ENCODE measurements at places on chromosomes 11 and 22.

DNA sequence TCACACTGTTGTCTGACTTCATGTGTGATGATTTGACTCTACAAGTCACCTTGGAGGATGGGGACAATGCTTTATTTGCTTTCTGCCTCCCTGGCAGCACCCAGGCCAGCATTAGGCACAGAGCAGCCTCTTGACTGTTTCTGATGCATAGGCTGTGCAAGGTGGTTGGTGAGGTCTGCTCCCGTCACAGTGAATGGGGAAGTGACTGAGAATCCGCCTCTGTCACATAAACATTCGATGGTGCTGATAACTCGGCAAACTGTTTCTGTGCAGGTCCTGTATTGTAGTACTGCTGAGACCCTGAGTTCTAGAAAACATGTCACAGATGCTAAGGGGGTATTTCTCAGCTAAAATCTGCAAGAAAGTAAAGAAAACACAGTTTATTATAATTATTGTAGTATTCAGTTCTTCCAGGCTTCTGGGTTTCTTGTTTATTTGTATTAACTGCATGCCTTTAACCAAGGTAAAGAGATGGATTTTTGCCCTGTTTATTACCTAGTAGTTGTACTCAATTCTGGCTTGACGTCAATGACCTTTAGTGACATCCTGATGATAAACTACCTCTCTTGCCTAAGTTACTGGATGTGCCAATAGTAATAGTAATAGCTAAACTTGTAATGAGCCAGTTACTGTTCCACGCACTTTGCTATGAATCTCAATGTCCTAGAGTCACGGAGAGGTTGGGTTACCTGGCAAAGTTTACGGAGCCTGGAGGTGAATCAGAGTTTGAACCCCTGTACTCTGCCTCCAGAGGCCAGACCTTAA is 24.8 kb upstream of the RCN1 start:
- H3K36me3 ChIP-seq: no peaks in the 10 kb centered on the region
- no peaks in the 10 kb centered on the region for H3K27me3 ChIP-seq
- no peak for DNase-seq

DNA sequence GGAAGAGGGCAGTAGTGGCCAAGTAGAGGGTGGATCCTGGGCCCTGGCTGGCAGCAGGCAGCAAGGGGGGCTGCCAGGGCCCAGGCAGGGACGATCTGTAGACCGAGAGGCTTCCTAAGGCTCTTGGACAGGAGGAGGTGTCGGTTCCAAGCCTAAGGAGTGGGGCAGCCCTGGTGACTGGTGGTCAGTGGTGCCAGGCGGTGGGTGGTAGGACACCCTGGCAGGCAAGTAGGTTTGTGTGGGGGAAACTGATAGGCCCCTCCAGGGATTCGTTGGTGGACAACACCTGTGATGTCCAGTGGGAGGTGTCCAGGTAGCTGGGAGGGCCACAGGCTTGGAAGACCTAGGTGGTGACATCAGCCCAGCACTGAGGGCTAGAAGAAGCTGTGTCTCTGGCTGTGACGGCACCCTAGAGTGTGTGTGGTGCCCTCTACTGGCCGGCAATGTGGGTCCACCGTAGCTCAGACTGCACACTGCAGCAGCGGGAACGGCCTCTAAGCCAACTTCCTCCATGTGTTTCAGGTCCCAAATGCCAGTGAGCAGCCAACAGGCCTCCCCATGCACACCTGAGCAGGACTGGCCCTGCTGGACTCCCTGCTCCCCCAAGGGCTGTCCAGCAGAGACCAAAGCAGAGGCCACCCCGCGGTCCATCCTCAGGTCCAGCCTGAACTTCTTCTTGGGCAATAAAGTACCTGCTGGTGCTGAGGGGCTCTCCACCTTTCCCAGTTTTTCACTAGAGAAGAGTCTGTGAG is 9.4 kb upstream of the SAMM50 start:
- H3K4me3 ChIP-seq: no peak overlapping the region
- no peaks in the 10 kb centered on the region for H3K27me3 ChIP-seq

DNA sequence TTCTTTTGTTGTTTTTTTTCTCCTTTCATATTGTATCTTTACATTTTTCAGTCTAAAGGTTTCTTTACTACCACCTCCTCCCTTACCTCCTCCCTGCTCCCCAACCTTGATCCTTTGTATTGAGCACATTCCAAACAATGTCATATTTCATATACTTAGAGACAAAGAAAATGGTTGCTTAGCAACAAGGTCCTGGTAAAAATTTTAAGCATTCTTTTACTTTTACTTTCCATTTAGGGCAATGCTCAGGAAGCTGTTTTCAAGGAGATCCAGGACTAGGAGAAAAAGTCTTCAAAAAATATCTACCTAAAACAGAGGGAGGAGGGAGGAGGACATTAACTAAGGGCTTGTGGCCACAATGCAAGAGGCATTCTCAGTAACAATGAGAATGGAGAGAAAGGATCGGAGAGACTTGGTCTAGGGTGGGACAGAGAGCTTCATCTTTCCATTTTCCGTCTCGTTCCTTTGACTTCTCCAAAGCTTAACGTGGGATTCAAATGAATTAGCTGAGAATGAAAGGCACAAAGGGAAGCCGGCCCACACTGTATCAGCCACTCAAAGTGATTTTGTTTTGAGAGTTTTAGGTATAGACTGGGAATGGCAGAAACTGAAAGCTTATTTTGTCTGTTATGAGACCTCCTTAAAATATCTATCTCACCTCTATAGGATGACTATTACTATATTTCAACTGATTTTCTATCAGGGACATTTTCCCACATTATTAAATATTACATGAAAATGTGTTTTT is 455.7 kb downstream of the RAB38 start:
- H3K4me1 ChIP-seq: no peaks in the 10 kb centered on the region
- H3K4me3 ChIP-seq: 0 out of 2 replicates have a peak overlapping the region, but pooled peaks have one; percentile 20
- H3K36me3 ChIP-seq: no peaks in the 10 kb centered on the region
- peaks cover 12% of the 10 kb centered on the region for H3K27me3 ChIP-seq
- no peak overlapping the region for H3K27ac ChIP-seq
- DNase-seq: peak; percentile 14

GRCh38 chr11:134932761-134933160 is 520.7 kb upstream of the B3GAT1 start:
- DNase-seq: no peak
- no peak overlapping the region for H3K4me3 ChIP-seq
- no peaks in the 10 kb centered on the region for H3K4me1 ChIP-seq

DNA sequence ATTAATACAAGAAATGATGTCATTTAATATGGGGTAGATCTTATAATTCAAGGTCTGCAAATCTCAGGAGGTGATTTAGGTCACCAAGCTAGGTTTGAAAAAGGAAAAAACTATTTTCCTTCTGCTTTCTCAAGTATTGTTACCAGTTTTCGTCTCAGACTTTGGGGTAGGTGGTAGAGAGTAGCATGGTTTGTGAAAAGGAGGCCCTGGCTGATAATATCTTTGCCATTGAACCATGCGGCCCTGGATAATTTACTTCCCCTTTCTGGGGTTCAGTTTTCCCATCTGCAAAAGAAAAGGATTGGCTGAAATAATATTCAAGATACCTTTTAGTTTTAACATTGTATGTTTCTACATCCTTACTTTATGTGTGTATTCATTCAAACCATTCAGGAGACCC is 92.1 kb downstream of the WNT11 start:
- H3K27ac ChIP-seq: no peak overlapping the region
- H3K27me3 ChIP-seq: no peaks in the 10 kb centered on the region
- no peaks in the 10 kb centered on the region for H3K36me3 ChIP-seq
- H3K4me1 ChIP-seq: no peaks in the 10 kb centered on the region

DNA sequence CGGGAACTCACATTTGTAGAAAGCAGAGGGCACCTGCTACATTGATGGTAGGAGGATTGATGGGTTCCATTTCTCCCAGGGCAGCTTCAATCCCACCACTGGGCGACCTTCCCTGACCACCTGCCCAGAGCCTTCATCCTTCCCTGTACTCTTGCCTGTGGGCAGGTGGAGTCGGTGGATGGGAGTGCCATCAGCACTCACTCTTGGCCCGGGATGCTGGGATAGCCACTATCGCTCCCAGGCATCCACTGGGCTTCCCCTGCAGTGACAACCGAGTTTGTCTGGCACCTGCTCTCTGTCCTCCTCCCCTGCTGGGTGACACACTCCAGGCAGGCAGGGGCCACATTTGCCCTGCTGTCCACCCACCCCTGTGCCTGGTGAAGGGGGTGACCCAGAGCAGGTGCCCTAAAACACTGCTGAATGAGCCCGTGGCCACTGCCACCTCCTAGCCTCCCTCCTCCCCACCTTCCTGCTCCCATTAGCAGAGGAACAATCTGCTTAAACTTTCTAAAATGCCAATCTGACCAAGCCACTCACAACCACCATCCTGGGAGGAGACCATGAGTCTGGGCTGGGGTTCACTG is 604.7 kb downstream of the TBC1D22A start:
- H3K4me3 ChIP-seq: no peak overlapping the region
- DNase-seq: no peak
- H3K36me3 ChIP-seq: no peaks in the 10 kb centered on the region
- H3K27me3 ChIP-seq: no peaks in the 10 kb centered on the region

DNA sequence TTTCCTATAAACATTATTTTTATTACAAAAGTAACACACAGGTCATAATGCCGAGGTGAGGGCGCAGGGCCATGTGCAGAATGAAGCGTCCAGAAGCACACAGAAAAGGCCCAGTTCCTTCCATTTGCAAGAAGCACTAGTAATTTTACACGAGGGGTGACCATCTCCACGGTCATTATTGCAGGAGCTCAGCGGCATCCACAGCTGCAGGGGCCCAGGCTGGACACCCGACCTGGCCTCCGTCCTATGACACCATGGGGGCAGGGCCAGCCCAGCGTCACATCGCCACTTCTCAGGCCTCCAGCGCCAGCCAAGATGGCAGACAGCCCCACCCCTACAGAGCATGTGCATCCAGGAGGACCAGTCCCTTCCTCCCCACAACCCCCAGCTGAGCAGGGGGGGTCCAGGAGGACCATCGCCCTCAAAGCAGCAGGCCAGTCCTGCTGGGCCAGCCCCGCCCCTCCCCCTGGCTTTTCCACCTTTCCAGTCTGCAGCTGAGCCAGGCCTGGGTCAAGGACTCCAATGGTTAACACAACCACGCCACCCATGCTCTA is 3.5 kb downstream of the IGF2 start:
- peaks cover 46% of the 10 kb centered on the region for H3K27me3 ChIP-seq
- H3K36me3 ChIP-seq: no peaks in the 10 kb centered on the region
- DNase-seq: no peak
- no peak overlapping the region for H3K27ac ChIP-seq

- H3K27me3 ChIP-seq: no peaks in the 10 kb centered on the region
- peaks cover 32% of the 10 kb centered on the region for H3K4me1 ChIP-seq
- peak overlapping the region; percentile 45 for H3K4me3 ChIP-seq
- H3K36me3 ChIP-seq: no peaks in the 10 kb centered on the region
- DNase-seq: peak; percentile 75
Observed at GRCh38 chr11:88402784-88403183, 65.2 kb upstream of the CTSC start.

Data from GM23248 (cell line).